ENCODE measurements at places on chromosomes 6 and 20.

GRCh38 chr6:70547313-70547712 is 19.4 kb upstream of the SDHAF4 start:
- peak; percentile 13 for DNase-seq

DNA sequence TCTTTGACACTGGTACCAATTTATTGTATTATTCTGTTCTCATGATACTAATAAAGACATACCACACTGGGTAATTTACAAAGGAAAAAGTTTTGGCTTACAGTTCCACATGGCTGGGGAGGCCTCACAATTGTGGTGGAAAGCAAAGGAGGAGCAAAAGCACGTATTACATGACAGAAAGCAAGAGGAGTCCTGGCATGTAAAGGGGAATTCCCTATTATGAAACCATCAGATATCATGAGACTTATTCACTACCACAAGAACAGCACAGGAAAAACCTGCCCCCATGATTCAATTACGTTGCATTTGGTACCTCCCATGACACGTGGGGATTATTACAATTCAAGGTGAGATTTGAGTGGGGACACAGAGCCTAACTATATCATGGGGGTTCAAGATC is 43.4 kb downstream of the SLC22A2 start:
- no peak for DNase-seq

- peak; percentile 13 for DNase-seq
Measured at GRCh38 chr6:73028124-73028766, 197.1 kb downstream of the KHDC1L start.

- no peak for DNase-seq
Measured at GRCh38 chr6:106084989-106085691, 996 bp upstream of the PRDM1 start.

- no peak for DNase-seq
Measured at GRCh38 chr6:57252975-57253374, 30.9 kb upstream of the RAB23 start.

- no peak for DNase-seq
Measured at GRCh38 chr6:75213732-75214131, 7.9 kb upstream of the COL12A1 start.

DNA sequence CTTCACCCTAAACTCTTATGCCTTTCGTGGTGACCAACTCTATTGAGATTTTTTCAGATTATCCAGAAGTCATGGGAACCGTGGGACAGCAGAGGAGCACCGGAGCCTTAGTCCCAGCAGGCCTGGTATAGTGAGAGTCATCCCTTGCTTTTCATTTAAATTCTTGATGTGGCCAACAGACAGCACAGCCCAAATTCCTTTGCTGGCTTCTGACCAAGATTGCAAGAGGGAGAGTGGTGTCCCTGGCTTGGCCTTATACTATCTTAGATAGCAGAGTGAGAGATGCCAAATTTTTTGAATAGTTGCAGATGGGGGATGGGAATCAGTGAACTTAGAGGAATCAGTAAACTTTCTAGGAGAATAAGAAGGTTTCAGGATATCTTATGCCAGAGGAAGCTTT is 7.8 kb downstream of the STX11 start:
- DNase-seq, result peak; percentile 25

DNA sequence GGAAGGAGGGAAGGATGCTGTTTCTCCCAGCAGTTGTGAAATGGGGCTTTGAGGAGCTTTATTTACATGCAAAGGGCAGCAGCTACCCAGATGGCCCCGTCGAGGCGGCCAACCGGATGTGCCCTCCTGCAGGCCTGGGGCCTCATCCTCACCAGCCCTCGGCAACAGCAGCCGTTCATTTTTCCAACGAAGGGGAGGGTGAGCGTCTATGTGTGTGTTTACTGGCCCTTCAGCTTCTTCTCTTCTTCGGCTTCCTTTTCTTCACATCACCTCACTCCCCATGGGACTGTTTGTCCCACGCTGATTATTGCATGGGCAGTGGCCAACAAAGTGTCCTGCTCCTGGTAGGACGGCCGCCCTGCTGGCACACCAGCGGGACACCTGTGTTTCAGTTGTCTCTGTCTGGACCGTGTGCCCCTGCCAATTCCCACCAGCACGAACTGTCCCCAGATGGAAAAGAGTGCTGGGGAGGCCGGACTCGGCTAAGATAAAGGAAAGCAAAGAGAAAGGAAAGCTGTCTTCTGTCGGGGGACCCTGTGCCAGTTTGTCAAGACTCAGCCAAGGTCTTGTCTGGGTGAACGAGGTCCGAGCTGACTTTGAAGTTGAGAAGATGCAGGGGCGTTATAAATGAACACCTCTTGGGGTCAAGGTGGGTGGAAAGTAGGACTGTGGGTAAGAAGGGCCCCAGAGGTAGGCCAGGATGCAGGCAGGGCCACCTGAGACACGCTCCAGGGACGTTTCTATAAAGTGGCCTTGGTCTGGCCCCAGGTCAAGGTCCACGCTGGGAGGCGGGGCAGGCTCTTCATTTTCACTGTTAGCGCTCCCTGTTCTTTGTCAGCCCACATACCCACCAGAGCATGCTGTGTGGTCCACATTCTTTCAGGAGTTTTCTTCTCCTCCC is 57.0 kb downstream of the FAM50B start:
- peak; percentile 68 for DNase-seq

- no peak for DNase-seq
Measured at GRCh38 chr6:75824160-75824559, 75.1 kb downstream of the MYO6 start.

DNA sequence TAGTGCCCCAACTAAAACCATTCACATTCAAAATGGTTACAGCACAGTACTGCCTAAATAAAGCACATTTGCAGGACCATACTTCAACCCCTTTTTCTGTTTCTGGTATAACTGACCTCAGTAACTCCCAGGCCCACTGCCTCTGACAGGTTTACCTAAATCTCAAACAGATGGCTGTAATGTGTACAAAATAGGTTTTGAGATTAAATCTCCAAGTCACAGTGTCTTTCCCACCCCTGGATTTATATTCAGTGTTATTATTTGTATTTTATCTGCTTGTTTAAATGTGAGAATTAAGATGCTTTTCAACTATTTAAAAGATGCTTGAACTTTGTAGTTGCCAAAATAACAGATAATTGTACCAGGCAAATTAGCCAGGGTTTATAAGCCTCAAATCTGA is 4.7 kb upstream of the KIF6 start:
- no peak for DNase-seq

- DNase-seq, result no peak
Measured at GRCh38 chr6:99270826-99271225, 78.6 kb downstream of the FAXC start.

GRCh38 chr6:100084991-100085364 is 91.0 kb upstream of the MCHR2 start:
- DNase-seq, result no peak

- DNase-seq, result peak; percentile 62
Measured at GRCh38 chr20:64131406-64131805, 24.0 kb upstream of the NPBWR2 start.

- DNase-seq, result peak; percentile 13
Measured at GRCh38 chr6:3013486-3013885, 13.8 kb downstream of the NQO2 start.

GRCh38 chr6:136840276-136841001 is 18.0 kb downstream of the PEX7 start:
- DNase-seq, result peak; percentile 27

DNA sequence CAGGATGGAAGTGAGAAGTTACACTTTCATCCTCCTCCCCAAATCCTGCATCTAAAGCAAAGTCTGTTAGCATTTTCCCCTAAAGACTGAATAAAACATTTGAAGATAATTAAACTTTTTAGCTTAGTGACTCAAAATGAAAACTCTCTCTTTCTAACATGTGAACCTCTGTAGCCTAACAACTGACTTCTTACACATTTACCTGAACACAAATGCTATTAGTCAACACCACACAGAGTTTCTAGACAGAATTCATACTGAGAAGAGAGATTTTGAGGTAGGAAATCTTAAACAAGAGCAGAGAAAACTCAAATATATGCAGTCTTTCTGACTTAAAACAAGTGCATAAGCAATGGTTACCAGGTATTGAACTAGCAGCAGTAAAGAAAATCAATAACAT is 149.9 kb upstream of the SMLR1 start:
- DNase-seq, result no peak

GRCh38 chr6:139470997-139471396 is 96.5 kb upstream of the CITED2 start:
- DNase-seq, result no peak

GRCh38 chr6:53702316-53702715 is 36.8 kb upstream of the KLHL31 start:
- DNase-seq, result no peak

- no peak for DNase-seq
Measured at GRCh38 chr6:164911151-164911550, 398.3 kb downstream of the C6orf118 start.

GRCh38 chr6:31210123-31210522 is 39.6 kb upstream of the POU5F1 start:
- DNase-seq, result no peak

DNA sequence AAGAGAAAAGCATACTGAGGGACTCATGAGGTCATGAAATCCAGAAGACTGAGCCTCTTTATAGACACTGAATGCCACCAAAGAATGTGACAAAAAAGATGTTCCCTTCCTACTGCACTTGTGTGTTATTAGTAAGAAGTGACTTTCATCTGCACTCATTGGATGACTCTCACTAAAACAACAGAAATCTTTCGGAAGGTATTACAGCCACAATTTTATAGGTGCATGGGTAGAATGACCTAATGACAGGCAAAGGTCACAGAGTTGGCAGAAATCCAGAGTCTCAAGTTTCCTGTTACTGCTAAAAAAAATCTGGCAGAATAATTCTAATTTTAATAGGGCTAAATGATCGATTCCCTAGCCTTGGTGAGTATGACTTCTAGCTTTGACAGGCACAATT is 13.3 kb downstream of the PKHD1 start:
- no peak for DNase-seq

GRCh38 chr6:3131695-3132094 is 13.2 kb downstream of the BPHL start:
- no peak for DNase-seq

DNA sequence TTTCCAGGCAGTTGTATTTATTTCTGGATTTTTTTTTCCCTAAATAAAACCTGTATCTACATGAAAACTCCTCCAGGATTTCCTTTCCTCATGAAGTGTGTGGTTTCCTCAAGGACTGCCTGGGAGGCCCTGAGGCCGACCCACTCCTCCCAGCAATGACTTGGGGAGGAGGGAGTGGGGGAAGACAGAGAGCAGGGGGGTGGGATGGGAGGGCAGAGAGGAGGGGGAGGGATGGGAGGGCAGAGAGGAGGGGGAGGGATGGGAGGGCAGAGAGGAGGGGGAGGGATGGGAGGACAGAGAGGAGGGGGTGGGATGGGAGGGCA is 161.8 kb upstream of the AGPAT4 start:
- DNase-seq, result no peak

DNA sequence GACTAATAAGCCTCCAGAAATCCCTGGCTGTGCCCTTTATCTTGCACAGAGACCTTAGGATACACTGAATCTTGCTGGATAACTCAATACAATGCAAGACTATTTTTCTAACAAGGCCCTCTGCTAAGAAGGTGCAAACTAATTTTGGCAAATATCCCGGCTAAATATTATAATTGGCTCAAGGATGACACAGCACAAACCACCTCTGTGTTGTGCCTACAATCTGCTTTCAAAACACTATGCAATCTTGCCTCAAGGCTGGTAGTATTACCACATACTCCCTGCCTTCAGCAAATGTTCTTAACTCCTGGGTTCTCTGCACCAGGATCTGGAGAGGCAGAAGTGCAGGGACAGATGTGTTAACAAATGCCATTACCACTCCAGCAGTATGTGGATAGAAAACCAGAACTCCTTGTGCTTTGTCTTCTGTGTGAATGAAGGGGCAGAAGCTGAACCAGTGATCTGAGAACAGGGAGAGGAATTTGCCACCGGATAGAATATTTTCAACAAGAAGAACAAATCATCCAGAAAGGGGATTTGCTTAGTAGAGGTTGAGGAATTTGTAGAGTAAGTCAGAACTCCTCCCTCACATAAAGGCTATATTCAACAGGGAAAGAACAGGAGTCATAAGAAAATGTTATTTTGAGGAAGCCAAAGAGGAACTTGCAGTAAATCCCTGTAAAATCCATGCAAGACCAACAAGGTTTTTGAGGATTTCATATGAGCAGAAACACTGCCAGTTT is 74.1 kb upstream of the SLC4A11 start:
- no peak for DNase-seq

- peak; percentile 4 for DNase-seq
Measured at GRCh38 chr6:79048611-79049010, 29.4 kb downstream of the PHIP start.

GRCh38 chr20:20333866-20334265 is 34.0 kb upstream of the INSM1 start:
- DNase-seq, result no peak

- peak; percentile 24 for DNase-seq
Measured at GRCh38 chr6:32558426-32559057, 28.5 kb upstream of the HLA-DRB5 start.

- no peak for DNase-seq
Measured at GRCh38 chr6:71473926-71474325, 185.3 kb downstream of the OGFRL1 start.

DNA sequence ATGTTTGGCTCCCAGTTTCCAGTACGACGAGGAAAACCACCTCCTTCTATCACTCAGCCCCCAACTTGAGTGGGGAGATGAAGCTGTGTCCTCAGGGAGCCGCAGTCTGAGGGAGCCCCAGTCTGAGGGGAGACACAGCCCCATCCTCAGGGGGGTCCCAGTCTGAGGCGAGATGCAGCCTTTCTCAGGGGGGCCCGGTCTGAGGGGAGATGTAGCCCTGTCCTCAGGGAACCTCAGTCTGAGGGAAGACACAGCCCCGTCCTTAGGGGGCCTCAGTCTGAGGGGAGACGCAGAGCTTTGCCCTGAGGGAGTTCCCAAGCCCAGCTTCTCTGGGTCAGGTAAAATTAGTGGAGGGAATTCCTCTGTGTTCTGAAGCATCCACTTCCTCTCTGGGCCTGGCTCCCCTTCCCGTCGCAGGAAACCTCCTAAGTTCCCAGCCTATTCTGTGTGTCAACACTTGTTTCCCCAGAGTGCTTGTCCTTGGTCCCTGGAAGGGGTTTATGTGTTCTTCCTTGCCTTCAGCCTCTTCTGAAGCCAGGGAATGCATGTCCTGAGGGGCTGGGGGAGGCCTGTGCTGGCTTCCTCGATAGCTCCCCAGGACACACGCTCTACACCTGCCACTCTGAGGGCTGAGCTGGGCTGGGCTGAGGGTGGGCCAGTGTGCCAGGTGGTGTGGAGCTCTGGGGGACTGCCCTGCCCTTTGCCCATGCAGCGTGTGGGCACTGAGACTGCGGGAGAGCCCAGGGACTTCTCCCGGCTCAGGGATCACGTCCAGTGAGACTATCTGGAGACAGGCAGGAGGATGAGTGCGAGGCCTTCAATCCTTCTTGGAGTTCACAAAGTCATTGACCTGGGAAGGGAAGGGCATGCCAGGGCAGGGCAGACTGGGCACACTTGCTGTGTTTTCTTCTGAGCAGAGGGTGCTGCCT is 55.4 kb downstream of the VEGFA start:
- peak; percentile 53 for DNase-seq
